Brain (organoid and tissue), 16 donors: ENCODE measurements at places on chromosomes 6 and 20. TPM values are rescaled to one million over a fixed set of nuclear protein-coding genes. Genes with fewer than 3 reads are reported as not detected.

Gene MAP1LC3A
- polyA plus RNA-seq, result 298 TPM

Gene TTLL9
- polyA plus RNA-seq, result 0.41 TPM

Gene MAP7
- 40.4 TPM for polyA plus RNA-seq

- no peak for DNase-seq
These were observed 96.0 kb downstream of the CEBPB start for GRCh38 chr20:50286609-50287008.

DNA sequence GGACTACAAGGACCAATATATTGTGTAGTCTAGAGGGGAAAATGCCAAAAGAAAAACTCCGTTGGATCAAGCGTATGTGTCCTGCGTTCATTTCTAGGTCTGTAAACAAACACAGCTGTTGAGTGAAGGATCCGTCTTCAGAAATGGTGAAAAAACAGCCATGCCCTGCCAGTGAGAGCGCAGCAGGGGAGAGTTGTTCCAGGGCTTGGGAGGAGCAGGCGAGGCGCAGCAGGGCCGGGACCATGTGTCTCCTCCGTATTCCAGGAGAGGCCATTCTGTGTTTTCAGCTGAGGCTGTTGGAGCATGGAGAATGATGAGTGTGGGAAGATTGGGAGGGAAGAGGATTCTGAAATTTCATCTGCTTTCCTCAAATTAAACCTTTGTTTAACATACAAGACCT is 38.0 kb downstream of the BMP6 start:
- DNase-seq, result no peak

DNA sequence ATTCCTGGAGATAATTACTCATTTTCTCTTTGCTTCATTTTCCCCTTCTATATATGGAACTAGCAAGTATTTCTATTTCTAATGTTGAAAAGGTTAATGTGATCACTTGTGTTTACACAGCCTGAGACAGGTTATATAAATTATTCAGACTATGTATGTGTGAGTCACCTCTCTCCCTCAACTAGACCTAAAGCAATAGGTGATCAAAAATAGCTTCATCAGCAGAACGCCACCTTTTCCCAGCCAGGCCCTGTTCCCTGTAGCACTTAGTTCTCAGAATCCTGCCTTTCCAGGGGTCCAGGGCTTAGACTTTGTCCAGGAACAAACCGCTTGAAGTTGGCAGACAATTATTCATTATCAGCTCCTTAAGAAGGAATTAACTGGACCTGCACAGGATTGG is 125.3 kb upstream of the EXOC2 start:
- no peak for DNase-seq

- no peak for DNase-seq
These were observed 747.1 kb upstream of the ADGRB3 start for GRCh38 chr6:67887747-67888545.

- no peak for DNase-seq
These were observed 121.8 kb upstream of the HDGFL1 start for GRCh38 chr6:22447249-22448196.

GRCh38 chr6:90227213-90227612 is 69.4 kb downstream of the BACH2 start:
- peak; percentile 55 for DNase-seq

GRCh38 chr6:99588618-99589289 is 17.9 kb upstream of the PRDM13 start:
- peak; percentile 92 for DNase-seq

- no peak for DNase-seq
These were observed 130.0 kb upstream of the SGK1 start for GRCh38 chr6:134447883-134448387.

- DNase-seq, result no peak
These were observed 131.1 kb downstream of the UTRN start for GRCh38 chr6:144416244-144416643.
